T-helper 1 cell (primary cell): ENCODE measurements at places on chromosomes 6 and 20.

- DNase-seq: no peak
These were observed 264.2 kb downstream of the PHACTR1 start for GRCh38 chr6:12980741-12981140.

DNA sequence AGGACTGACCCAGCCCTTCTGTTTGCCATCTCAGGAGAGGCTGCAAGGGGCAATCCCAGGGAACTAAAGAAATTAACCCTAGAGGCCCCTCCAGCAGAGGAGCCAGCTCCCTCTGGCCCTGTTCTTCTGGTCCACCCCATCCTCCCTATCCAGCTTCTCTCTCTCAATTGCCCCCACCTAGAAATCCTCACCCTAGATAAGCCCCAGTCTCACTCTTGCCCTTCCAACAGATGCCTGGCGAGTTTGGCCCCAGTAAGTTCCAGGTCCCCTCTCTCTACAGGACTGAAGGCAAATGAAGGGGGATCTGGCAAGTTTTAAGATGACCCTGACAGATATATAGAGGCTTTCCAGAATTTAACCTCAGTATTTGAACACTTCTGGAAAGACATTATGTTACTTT lies 134.0 kb downstream of the THBS2 start:
- DNase-seq: no peak

GRCh38 chr6:56329271-56330050 lies 82.1 kb upstream of the COL21A1 start:
- DNase-seq: no peak

GRCh38 chr6:16490616-16491015 lies 252.2 kb downstream of the GMPR start:
- no peak for DNase-seq

GRCh38 chr20:59560588-59561227 lies 43.6 kb upstream of the PHACTR3 start:
- DNase-seq: no peak

GRCh38 chr20:43751167-43752050 lies 24.6 kb upstream of the GTSF1L start:
- no peak for DNase-seq

- DNase-seq: no peak
These were observed 340.5 kb upstream of the SYNCRIP start for GRCh38 chr6:85983032-85983659.

- DNase-seq: no peak
These were observed 230.7 kb upstream of the MARCKS start for GRCh38 chr6:113626475-113626874.

GRCh38 chr20:59010321-59010994 lies 3.4 kb upstream of the CTSZ start:
- no peak for DNase-seq

DNA sequence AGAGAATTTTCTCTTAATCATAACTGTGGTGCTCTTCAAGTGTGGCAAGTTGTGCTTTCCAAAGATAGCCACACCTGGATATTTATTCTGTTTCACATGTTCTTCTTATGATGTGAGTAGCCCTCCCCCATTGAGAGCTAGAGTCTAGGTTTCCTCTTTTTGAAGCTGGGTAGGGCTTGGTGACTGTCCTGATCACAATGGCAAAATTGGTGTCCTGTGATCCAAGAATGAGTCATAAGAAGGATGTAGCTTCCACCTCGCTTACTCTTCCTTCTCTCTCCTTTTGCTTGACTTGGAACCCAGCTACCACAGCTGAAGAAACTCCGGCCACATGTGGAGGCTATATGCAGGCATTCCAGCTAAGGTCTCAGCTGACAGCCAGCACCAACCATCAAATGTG lies 7.4 kb upstream of the IGF2R start:
- DNase-seq: no peak

DNA sequence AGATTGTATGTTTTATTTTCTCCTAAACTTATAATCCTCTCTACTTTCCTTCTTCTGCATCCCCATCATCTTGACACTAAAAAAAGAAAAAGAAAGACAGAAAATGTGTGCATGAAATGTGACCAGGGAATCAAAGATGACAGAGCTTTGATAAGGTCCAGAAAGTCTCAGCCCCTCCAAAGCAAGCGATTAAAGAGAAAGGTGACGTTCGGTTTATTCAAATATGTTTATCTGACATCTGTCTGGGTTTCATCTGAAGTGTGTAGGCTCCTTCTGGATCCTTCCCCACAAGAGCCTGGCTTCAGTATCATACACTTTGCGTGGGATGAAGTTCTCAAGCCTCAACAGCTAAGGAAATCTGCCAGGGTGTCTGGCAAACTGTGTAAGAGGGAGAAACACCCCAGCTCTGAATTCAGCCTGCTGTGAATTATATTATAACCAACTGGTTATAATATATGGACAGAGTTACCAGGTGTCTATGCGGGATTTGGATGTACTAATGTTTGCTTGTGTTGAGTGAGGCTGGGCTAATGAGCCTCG lies 263.0 kb downstream of the ZNF217 start:
- DNase-seq: no peak

- DNase-seq: no peak
These were observed 33.0 kb upstream of the PTCHD4 start for GRCh38 chr6:48144021-48144420.

DNA sequence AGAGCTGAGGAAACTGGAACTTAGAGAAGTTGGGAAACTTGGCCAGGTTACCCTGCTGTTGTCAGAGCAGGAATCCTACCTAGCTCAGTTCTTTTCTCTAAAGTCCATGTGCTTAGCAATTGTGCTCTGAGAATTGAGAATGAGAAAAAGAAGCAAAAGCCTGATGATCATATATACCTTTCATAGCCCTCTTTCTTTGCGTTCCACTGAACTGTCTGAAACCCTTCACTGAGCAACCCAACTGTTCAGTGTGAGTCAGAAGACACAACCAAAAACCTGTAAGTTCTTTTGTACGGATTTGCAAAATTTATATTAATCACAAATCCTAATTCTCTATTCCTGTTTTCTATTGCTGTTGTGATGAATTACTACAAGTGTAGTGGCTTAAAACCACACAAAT lies 80.6 kb downstream of the PHF3 start:
- DNase-seq: no peak

- no peak for DNase-seq
These were observed 143.6 kb downstream of the PHACTR3 start for GRCh38 chr20:59747671-59748515.

- no peak for DNase-seq
These were observed 102.2 kb downstream of the NRN1 start for GRCh38 chr6:5904532-5904931.

DNA sequence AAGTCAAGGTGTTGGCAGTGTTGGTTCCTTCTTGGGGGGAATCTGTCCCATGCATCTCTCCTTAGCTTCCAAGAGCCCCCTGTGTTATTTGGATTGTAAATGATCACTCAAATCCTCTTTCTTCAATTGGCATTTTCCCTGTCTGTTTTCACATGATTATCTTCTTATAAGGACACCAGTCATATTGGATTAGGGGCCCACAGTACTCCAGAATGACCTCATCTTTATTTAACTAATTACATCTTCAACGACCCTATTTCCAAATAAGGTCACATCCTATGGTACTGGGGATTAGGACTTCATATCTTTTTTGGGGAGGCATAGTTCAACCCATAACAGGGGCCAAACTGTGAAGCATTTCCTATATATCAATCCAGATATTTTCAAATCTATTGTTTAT lies 57.3 kb downstream of the PTPRA start:
- DNase-seq: no peak

DNA sequence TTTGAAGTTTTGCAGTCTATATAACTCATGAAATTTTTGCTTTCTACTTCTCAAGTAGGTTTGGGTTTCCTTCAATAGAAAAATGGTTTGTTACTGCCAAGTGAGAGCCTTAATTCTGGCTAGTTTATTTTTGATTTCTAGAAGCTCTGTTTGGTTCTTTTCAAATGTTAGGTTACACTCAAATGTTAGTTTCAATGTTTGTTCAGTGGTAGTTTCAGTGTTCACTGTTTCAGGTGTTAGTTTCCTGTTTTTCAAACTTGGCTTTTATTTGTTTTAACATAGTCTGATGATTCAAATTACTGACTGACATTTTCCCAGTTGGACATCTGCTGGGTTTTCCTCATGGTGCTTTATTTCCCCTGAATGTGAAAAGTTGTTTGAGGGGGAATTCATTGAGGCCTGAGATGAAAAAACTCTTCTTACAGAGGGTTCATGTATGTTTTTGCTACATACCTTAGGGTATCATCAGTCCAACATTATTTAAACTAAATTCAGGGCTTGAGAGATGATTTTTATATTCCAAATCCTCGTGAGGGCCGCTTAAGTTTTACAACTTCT lies 189.0 kb downstream of the JARID2 start:
- no peak for DNase-seq

GRCh38 chr20:4370851-4371250 lies 350.9 kb upstream of the PRND start:
- DNase-seq: no peak

GRCh38 chr6:167759912-167760311 lies 66.8 kb upstream of the AFDN start:
- no peak for DNase-seq

DNA sequence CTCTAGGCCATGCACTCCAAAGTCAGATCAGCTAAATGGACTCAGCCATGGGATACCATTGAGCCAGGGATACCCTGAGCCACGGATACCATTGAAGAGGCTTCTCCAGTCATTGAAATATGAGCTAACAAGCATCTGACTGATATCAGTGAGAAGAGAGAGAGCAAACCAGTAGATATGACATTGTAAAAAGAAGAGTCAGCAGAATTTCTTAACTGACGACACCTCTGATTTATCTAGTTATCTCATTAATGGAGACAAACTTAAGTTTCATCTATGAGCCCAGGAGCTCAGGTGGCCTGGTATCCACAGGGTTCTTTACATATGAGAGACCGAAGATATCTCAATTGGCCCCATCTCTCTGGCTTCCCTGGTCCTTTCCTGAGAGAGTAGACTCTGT lies 140.6 kb downstream of the TBC1D7 start:
- DNase-seq: no peak

DNA sequence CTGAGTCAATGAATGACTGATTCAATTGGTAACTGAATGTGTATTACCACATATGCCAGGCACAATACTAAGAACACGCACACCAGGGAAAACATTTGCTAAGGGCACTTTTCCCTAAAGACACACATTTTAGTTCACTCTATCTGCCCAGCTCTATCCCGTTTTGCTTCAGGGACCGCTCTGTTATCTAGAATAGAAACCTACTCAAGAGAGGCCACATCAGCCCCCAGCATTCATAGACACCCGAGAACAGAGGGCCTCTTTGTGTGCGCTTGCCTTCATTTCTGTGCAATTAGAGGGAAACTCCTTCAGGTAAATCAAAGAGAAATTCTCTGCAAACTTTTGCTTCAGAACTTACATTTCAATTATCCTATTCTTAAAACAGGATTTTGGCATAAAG lies 50.3 kb downstream of the DZANK1 start:
- no peak for DNase-seq

DNA sequence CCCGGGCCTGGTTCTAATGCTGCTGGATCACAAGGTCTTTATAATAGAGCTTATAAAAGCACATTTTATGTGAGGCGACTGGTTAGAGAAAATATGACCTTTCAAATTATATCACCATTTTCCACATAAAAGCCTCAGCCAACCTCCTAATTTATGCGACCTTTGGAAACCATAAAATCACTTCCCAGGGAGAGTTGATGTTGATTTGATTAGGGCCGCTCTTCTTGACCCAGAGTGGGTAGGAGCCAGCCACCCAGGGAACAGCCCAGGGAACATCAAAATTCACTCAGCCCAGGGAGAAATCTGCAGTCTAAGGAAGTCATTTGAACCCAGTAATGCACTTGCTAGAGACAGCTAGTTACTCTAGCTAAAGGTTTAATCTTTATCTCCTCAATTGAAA lies 79.8 kb upstream of the TENT5A start:
- no peak for DNase-seq

DNA sequence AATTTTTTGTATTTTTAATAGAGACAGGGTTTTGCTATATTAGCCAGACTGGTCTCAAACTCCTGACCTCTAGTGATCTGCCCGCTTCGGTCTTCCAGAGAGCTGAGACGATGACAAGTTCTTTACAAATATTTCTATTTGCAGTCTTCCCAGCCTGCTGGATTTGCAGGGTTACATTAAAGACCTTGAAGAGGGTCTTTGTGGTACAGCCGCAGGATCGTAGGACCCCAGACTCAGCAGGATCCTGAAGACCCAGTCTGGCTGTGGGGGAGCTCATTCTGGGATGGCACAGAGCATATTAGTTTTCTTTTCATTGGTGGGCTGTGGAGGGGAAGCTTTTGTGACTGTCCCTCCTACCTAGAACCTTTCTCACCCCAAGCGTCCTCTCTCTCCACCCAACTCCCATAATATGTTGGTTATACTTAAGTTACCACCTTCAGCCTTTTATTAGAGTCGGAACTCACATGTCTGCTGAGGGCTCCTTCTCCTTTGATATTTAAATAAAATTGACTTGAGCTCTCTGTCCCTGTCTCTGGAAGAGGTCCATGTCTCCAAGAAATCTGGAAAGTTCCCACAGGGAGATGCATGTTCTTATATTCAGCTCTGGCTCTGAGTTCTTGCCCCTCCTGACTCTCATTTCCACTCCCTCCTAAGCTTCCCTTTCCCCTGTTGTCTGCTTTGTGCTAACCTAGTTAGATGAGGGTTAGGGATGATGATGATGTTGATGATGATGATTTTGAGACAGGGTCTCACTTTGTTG lies 72.0 kb downstream of the TIAM2 start:
- no peak for DNase-seq

GRCh38 chr20:33148040-33148439 lies 19.9 kb upstream of the BPIFA2 start:
- no peak for DNase-seq

- DNase-seq: no peak
These were observed 46.2 kb upstream of the BCLAF1 start for GRCh38 chr6:136335736-136336363.

DNA sequence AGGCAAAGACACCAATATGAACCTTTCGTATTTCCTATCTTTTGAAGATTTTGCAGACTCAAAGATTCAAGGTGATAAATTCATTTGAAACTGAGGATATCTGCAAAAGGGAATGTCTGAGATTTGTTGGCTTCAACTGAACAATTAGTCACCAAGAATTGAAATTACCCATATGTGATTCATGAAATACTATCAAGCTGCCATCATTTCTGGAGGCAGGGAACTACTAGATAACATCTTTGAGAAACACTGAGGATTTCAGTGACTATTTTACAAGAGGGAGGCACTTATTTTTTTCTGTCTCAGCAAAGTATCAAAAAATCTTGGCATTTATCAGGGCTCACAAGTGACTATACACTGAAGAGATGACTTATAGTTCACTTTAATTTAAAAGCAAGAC lies 39.8 kb upstream of the MMS22L start:
- no peak for DNase-seq
